ENCODE measurements at places on chromosomes 5 and 9.
A peak's percentile ranks its signal among the peaks of the same experiment; 100 is the strongest.

DNA sequence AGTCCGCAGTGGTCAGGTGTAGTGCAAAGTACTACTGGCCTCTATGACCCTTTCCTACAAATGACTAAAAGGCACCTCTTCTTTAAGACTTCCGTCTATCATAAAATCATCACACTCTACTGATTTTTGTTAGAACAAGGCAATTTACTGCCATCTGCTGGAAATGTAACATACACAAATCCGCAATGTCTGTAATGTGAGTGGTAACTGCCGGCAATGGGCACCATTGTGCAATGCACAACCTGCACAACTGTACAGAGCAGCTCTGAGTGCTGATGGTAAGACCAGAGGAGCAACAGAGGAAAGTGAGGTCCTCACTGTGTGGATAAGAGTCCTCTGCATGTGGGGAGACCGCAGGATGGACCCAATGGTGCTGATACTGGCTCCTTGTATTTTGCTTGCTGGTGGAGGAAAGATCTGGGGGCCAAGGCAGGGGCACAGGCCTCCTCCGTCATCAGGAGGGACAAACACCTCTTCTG, 103.7 kb downstream of the ATPSCKMT start:
- DNase-seq, result peak; percentile 16

- no peak for DNase-seq
Measured at GRCh38 chr5:1750469-1750868, 49.2 kb downstream of the MRPL36 start.

- peak; percentile 86 for DNase-seq
Measured at GRCh38 chr9:92561374-92562330, 25.9 kb upstream of the ECM2 start.

- DNase-seq, result no peak
Measured at GRCh38 chr9:117926031-117926658, 221.9 kb downstream of the TLR4 start.

GRCh38 chr5:157345485-157345884, 79.6 kb downstream of the CYFIP2 start:
- DNase-seq, result no peak

DNA sequence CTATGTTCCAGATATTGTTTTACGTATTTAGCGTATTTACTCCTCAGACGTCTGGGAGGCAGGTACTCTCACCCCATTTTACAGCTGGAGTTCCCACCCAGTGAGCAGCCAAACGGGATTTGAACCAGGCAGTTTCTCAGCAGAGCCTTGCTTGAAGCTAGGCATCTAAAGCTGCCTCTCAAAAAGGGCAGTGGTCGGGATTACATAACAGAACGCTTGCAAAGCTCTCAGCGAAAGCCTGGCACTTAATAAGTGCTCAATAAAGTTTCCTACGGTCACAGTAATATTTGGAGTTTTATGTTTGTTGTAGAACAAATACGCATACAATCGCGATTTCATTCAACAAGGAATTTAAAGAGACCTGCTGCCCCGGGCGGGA, 286 bp upstream of the BSPRY start:
- DNase-seq, result no peak

DNA sequence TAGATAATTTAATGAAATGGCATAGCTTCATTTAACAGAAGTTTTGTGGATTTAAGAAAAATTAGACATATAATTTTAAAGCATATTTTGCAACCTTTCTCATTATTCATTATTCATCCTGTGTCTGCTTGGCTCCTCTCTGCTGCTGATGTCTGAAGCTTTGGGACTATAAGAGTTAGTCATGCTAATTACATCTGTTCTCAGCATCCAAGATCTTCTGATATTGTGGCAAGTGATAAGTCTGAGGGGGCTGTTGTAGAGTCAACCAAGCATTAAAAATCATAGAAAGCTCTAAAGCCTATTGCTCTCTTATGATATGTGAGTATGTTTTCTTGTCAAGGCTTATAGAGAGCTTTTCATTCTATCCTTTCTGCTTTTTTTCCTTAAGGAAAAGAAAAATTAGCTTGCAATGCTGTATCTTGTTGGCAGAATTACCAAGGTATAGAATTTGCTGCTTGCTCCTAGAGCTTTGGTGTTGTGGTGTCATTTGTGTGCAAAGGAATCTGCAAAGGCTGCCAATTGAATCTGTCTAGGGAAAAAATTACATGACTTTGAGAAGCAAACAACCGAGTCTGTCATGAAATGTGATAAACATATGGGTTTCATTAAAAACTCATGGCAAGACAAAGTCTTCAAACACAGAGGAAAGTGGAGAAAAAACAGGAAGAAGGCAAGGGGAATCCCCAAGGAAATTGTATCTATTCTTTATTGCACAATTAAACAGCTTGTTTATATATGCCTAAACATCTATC, 156.1 kb upstream of the DAB2 start:
- DNase-seq, result peak; percentile 87

DNA sequence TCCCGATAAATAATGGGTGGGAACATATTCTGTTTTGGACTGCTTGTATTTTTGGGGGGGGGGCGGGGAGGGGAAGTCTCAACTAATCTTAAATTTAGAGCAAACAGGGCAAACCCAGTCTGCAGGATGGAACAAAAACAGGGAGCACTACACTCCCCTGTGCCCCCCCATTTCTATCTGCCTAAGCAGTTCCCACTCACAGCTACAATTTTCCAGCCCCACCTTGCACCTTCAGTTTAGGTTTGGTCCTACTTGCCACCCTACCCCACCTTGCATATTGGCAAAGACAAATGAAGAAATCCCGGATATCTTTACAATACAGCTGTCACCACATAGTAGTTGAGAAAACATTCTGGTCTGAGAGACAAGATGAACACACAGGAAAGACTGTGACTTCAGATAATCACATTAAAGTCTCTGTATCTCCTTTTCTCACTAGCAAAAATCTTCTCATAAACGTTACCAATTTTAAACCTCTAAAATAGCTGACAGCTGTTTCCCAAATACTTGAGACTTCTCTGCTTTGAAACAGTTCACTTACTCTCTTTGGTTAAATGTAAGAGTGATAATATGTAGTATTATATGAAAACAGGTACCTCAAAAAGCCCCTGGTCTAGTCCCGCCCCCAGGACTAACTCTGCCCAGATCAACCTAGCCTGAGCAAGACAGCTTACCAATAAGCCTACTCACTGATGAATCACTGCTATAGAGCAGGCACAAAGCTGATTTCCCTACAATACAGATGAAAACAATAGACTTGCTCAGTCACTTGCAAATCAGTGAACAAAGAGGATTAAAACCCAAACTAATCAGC, 5.2 kb upstream of the RAPGEF6 start:
- no peak for DNase-seq

- no peak for DNase-seq
Measured at GRCh38 chr5:147675168-147675567, 107.4 kb downstream of the JAKMIP2 start.

- no peak for DNase-seq
Measured at GRCh38 chr5:11384441-11385250, 519.6 kb downstream of the CTNND2 start.

DNA sequence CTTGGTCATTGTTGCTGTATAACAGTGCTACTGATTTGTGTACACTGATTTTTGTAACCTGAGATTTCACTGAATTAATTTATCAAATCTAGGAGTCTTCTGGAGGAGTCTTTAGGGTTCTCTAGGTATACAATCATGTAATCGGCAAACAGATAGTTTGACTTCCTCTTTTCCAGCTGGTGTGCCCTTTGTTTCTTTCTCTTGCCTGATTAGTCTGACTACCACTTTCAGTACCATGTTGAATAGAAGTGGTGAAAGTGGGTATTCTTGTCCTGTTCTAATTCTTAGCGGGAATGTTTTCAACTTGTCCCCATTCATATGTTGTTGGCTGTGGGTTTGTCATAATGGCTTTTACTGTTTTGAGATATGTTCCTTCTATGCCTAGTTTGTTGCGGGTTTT, 24.7 kb upstream of the RANBP6 start:
- no peak for DNase-seq

DNA sequence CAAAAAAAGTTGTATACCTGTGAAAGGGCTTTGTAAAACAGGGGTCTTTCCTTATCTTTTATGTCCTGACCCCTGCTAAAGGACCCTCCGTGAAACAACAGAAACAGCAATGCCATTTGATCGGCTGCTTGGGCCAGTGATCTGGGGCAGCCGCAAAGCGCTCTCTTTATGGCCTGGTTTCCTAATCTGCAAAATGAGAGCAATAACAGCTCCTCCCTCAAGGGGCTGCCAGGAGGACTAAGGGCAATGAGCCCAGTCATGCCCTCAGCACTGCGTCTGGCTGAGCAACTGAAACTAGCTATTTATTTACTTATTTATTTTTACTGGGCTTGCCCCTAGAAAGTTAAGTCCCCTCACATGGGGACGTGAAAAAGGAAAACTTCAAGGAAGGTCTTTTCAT, 18.3 kb downstream of the CMBL start:
- no peak for DNase-seq

DNA sequence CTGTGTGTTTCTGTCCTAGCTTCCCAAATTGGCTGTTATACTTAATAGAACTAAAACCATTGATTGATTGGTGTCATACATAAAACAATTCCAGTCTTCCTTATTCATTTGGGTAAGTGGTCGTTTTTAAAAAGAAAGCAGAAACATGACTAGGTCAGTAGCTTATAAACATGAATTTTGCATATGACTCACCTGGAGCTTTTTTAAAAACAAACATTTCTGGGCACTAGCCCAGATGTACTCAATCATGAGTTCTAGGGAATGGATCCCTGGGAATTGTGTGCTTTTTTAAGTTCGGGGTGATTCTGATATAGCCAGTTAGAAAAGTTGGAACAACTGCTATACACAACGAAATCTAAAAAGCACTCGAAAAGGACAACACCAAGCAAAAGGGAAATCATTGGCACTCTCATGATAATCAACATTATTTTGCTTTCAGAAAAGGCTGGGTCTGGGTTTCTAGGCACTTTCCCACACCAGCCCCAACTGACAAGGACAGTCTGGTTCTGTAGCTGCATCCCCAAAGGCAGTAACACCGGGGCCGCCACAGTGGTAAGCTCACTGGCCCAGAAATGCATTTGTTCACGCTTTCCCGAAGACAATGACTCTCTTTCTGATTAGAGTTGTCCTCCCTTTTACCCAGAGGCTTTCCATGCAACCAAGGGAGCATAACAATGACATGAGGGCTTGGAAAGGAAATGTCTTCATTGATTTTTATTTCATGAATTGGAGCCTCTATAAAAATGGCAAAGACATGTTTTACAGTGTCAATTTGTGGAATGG, 664.9 kb upstream of the WWC1 start:
- DNase-seq, result no peak

DNA sequence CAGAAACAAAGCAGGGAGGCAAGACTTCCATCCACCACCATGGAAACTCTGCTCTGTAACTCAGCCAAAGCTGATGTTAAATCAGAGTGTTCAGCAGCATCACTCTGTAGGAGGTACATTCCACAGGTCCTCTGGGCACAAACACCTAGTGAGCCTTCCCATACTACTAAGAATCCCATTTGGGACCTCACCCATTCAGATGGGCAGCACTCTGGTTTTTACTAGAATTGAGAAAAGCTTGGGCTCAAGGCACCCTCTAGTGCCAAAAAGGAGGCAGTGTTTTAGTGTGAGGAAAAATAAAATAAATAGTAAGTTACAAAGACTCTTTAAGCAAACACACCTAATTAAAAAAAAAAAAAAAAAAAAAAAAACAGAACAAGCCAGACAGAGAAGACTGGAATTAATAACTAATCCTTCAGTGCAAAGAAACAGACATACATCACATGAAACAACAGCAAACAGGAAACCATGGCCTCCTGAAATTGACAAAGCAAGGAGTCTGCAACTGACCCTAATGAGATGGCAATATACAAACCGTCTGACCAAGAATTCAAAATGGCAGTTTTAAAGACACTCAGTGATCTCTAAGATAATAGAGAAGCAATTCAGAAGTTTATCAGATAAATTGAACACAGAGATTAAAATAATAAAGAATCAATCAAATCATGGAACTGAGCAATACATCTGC, 159.5 kb downstream of the GNA14 start:
- DNase-seq, result no peak

GRCh38 chr9:132235894-132236661, 74.2 kb downstream of the NTNG2 start:
- peak; percentile 28 for DNase-seq

DNA sequence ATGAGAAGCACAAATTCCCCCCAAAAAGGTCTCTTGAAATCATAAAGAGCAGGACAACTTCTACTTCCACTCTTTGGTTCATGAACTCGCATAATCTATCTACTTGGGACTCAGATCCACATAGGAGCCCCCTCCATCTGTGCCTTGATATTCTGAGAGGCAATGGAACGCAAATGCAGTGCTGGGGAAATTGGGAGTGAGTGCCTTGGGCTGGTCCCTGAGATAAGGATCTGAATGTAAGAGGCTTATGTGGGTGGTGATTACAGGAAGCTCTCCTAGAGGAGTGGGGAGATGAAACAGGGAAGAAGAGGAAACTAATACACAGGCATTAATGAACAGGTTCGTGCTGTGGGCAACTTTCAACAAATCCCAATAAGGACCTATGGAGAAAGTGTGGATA, 285.6 kb downstream of the RASEF start:
- DNase-seq, result no peak

DNA sequence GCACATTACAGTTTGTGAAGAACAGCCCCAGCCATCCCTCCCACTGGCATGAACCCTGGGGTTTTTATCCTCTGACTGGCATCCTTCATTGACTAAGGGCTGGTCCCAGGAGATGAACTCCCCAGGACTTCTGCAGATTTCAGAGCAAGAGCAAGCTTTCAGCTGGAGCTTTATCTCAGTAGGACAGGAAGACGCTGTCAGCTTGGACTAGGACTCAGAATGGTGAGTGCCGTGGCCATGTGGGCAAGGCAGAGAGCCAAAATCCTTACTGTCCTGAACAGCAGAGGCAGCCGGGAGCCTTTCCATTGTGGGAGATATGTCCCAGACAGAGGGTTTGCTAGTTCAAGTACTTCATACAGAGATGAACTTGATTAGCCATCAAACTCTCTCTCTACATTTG, 3.2 kb upstream of the ACOT12 start:
- DNase-seq, result no peak

DNA sequence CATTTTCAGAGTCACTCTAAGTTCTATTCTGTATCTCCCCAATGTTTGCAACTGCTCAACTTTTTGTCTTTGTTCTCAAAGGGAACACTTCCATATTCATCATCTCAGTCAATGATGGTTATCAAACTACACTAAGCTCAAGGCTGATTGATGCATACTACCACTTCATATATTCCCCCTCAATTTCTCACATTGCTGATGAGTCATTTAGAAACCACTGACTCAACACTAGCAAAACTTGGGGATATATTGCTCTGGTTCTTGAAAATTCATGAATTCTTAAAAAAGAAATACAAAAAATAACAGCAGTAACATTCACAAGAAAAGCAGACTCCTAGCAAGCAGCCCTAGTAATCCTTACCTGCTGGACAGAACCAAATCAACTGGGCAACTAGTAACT, 52.2 kb downstream of the ABHD17B start:
- DNase-seq, result peak; percentile 9
